D341Med (cell line): ENCODE measurements at places on chromosomes 16 and 17.
A peak's percentile ranks its signal among the peaks of the same experiment; 100 is the strongest.

DNA sequence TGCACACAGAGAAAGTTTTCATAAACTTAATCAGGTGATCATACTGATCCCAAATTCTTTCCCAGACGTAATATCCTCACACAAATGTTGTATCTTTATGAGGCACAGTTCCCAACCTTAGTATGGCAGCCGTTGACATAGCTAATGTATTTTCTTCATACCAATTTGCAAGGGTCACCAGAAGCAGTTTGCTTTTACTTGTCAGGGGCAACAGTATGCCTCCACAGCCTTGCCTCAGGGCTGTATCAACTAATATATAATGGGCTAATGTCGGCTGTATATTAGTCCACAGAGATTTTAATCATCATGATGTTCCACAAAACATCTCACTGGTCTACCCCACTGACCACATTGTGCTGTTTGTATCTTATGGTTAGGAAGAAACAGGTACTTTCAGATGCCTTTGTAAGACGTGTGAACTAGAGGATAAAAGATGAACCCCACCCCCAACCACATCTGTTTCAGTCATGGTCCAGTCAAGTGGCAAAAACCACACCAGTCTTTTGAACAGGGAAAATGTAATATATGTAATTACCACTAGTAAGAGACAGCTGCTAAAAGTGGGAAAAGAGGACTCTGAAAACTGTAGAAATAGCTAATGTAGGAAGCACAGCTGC lies 55.2 kb downstream of the GAN start:
- DNase-seq = no peak

DNA sequence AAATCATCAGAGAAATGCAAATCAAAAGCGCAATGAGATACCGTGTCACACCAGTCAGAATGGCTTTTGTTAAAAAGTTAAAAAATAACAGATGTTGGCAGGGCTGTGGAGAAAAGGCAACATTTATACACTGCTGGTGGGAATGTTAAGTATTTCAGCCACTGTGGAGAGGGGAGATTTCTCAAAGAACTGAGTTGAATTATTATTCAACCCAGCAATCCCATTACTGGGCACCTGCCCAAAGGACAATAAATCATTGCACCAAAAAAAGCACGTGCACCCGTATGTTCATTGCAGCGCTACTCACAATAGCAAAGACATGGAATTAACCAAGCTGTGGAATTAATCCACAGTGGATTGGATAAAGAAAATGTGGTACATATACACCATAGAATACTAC lies 204.7 kb downstream of the HS3ST4 start:
- DNase-seq = no peak

GRCh38 chr16:85637808-85638647 lies 24.9 kb downstream of the GSE1 start:
- DNase-seq = no peak

DNA sequence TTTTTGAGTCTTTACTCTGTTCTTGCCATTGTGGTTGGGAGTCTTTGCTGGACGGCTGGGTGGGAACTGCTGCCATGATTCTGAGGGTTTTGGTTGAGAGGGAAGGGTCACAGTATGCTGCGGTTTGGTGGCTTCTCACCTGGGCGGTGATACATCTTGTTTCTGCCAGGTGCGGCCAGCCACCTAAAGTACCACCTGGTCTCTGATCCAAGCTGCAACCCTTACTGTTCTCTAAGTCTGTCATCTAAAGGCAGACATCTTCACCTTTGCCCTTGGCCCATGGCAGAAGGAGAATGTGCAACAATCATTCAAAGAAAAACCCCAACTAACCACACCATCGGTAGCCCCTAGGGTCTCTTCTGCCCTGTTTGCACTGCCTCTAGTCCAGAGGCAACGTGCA lies 19.6 kb upstream of the MPO start:
- DNase-seq = peak; percentile 19

DNA sequence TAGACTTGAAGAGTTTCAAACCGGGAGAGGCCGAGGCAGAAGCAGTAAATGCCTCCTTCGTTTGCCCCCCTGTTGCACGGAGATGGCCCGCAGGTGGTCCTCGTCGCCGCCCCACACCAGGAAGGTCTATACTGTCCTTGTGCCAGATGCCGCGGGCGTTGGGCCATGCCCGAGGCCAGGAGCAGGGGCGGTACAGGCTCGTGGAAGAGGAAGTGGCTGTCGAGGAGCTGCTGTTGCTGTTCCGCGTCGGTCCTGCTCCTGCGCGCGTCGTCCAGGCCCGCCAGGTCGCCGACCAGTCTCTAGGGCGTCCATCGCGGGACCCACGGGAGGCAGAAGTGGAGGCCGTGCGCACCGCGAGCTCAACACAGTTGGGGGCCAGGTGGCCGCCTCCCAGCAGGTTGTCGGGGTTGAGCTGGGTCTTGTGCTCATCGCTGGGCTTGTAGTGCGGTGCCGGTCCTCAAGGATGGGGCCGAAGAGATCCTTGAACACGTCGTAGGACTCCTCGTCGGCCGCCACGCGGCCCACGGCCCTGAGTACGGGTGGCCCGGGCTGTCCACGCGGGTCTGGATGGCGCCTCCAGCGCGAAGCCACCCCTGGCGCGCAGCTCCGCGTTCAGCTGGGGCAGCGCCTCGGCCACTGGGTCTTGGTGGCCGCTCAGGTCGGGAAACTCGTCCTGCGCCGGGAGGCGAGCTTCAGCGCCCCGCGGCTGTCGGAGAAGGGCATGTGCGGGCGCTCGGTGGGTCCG lies 13.1 kb upstream of the C16orf87 start:
- no peak for DNase-seq

GRCh38 chr17:193841-194806 lies 12.7 kb upstream of the DOC2B start:
- DNase-seq = no peak

- DNase-seq = no peak
Observed at GRCh38 chr17:49727380-49727779, 19.6 kb upstream of the SLC35B1 start.

- peak; percentile 52 for DNase-seq
Observed at GRCh38 chr16:66429290-66429962, 2.3 kb downstream of the BEAN1 start.

DNA sequence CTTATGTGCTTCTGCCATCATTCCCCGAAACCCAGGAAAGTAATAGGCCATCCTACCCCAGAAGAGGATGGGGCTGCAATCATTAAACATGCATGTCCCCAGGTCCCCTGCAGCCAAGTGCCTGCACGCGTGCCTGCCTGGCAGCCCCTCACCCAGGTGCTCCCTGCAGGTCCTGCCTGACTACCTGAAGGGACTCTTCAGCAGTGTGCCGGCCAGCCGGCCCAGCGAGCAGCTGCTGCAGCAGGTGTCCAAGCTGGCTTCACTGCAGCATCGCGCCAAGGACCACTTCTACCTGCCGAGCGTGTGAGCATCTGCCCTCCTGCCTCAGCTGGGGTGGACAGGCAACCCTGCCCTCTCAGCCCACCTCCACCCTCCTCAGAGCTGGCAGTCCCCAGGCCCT lies 16.2 kb upstream of the ALKBH5 start:
- no peak for DNase-seq

- DNase-seq = no peak
Observed at GRCh38 chr16:35752012-35752772, 2292.8 kb downstream of the TP53TG3F start.

DNA sequence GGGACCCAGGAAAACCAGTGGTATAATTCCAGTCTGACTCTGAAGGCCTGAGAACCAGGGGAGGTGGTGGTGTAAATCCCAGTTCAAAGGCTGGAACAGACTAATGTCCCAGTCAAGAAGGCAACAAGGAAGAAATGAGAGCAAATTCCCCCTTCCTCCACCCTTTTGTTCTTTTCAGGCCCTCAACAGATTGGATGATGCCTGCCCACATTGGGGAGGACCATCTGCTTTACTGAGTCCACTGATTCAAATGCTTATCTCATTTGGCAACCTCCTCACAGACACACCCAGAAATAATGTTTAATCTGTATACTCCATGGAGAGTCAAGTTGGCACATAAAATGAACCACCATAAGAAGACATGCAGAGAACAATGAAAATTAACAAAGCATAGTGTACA lies 61.9 kb upstream of the CRYM start:
- DNase-seq = no peak

DNA sequence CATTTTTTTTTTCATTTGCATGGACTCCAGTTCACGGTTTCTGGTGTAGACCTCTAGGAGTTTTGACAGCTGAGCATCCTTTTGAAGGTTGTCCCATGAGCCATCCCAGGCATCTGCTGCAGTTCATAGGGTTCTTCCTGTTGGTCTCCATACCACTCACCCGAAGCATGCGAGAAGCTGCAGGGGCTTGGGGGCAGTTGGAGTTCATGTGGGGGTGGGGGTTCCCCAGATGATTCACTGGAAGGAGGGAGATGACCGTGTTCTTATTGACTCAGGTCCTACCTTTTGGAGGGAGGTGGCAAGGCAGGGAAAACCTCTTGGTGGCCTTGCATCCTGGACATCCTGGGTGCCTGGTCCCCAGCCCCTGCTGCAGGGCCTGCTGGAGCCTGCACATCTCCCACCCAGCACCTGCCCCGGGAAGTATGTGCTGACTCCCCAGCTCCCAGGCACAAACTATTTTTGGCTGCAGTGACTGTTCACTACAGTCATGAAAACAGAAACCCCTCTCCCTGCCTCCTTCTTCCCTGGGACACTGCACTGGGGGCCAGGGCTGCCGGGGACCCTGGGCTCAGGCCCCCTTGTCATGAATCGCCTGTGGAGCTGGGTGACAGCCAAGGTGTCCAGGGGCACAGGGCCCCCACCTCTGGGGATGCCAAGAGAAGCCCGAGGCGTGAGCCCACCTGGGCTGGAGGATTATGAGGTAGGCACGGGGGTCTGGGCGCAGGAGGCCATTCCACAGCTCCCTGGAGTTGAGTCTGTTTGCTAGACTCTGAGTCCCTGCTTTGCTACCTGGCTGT lies 64.9 kb upstream of the LGALS9 start:
- DNase-seq = no peak

GRCh38 chr16:27969574-27969973 lies 93.9 kb downstream of the GSG1L start:
- DNase-seq = no peak

DNA sequence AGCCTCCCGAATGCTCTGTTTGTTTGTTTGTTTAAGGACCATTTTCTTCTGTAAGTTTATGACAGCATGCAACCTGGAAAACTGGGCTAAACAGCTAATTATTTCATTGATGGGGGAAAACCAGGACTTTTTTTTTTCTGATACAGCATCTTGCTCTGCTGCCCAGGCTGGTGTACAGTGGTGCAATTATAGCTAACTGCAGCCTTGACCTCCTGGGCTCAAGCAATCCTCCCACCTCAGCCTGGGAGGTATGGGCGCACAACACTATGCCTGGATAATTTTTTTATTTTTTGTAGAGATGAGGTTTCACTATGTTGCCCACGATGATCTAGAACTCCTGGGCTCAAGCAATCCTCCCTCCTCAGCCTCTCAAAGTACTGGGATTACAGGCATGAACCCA lies 37.3 kb downstream of the GPATCH8 start:
- DNase-seq = no peak

DNA sequence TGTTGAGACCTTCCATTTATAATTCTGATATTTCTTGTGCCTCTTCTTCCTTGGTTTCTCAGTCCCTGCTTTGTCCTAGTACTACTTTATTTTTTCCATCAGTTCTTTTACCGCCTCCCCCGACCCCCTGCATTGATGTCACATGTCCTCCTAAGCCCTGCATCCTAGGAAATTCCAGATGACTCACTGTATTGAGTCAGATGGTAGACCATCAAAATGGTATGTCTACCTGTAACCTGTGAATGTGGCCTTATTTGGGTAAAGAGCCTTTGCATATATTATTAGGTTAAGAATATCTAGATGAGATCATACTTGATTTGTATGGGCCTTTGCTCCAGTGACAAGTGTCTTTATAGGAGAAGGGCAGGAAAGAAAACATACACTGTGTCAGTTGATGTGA lies 515.3 kb upstream of the CA10 start:
- no peak for DNase-seq

GRCh38 chr17:19876529-19877161 lies 8.9 kb upstream of the ULK2 start:
- no peak for DNase-seq

DNA sequence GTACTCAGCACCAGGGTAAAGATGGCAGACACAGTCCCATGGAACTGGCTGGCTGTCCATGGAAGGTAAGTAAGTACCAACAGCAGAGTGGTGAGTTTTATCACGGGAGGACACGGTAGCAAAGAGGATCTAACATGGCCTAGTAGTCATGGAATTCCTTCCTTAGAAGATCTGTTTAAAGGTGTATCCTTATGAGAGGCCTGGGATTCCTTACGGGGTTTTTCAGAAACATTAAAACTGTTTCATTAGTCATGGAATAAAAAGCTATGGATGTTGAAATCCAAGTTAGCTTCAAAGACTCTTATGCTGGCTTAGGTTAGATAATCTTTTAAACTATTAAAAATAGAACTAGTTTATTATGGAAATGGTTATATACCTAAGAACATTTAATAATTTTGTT lies 7.4 kb downstream of the FTO start:
- DNase-seq = no peak

DNA sequence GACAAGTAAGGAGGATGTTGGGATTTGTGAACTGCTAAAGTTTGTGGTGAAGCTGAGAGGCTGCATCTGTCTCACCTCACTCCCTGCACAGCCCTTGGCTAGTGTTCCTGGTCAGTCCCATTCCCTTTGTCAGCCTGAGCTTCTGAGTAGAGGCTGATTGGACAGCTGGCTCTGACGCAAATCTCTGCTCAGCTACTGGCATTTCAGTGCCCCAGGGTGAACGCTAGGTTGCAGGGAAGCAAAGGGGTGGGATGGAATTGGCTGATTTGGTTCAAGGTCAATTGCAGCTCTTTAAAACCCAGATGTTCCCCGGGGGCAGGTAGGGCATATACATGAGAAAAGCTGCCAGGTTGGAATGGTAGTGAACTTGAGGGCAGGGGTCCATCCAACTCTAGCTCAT lies 23.1 kb upstream of the CNOT1 start:
- no peak for DNase-seq

DNA sequence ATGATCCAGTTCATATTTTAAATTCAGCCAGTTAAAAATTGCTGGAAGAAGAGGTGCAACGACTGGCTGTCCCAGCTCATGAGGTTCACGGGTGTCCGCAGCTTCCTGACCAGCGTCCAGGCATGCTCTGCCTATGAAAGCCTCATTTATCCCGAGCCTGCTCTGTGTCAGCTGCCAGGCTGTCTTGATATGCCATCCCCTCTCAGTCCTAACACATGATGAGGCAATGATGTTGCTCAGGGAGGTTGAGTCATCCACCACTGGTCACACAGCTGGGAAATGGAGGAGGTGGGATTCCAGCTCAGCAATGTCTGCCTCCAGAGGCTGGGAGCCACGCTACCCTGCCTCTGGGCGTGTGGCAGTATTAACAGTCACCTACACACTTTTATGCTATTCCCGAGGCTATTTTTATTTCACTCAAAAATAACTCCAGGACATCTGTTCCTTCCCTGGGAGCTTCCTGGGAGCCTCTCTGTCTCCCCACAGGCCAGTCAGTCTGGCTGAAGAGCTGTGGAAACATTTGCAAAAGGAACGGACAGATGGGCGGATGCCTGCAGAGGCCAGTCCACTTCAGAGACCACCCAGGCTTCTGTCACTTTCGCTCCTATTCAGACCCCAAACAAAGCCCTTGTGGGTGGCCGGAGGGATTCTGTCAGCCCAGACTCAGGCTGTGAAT lies 22.5 kb downstream of the RAB11FIP4 start:
- no peak for DNase-seq

GRCh38 chr16:2692948-2693651 lies 10.8 kb downstream of the KCTD5 start:
- no peak for DNase-seq
